ENCODE measurements at places on chromosomes 7 and 10.

GRCh38 chr7:17152721-17153120 lies 145.7 kb upstream of the AHR start:
- DNase-seq = no peak

- DNase-seq = no peak
Observed at GRCh38 chr10:132685101-132685891, 100.7 kb downstream of the NKX6-2 start.

GRCh38 chr7:55245271-55245723 lies 119.8 kb upstream of the LANCL2 start:
- DNase-seq = no peak

- no peak for DNase-seq
Observed at GRCh38 chr7:98297626-98298286, 16.3 kb downstream of the BRI3 start.

GRCh38 chr10:43259213-43259991 lies 7.5 kb downstream of the RASGEF1A start:
- DNase-seq = no peak

GRCh38 chr7:121936951-121937623 lies 64.1 kb downstream of the PTPRZ1 start:
- DNase-seq = no peak

DNA sequence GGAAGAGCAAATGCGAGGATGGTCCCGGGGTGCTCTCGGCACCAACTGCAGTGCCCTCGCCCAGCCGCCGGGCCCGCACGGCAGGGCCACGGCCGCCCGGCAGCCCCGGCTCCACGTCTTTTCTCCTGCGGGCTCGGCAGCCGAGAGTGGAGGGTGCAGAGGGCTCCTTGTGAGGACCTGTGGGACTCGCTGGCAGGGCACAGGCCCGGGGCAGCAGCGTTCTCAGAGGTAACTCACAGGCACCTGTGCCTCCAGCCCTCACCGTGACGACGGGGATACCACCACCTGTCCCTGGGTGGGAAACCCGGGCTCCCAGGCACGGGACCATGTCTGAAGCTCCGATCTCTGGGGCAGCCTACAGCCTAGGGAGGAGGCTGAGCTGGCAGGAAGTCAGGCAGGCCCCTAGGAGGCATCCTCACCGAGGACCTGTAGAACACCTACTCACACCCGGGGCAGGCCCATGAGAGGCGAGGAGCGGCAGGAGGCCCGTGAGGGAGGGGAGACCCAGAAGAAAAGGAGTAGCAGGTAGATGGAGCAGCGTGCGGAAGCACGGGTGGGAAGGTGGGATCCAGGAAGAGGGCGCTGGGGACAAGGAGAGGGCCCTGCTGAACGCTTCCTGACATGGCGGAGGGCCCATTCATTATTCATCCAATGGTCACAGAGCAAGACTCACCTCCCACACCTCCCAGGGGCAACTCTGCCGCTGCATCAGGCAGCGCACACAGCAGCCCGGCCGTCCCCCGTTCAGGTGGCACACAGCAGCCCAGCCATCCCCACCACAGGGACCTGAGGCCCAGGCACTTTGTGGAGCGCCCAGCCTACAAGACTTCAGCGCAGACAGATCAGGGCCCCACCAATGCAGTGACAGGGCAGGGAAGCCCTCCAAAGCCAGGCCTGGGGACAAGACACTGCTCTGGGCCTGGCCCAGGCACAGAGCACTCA lies 244.9 kb downstream of the MAD1L1 start:
- DNase-seq = no peak

DNA sequence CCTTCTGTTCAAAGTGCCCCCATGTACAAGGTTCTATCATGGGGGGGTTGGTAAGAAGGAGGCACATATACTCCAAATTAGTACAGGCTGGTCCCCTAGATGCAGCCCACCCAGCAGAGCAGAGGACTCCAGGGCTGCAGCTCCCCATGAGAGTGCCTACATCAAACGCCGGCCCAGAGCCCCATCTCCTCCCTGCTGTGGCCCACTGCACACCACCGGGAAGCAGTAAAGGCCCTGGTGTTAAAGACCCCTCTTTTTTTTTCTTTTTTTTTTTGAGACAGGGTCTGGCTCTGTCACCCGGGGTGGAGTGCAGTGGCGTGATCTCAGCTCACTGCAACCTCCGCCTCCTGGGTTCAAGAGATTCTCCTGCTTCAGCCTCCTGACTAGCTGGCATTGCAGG lies 47.4 kb downstream of the SH3PXD2A start:
- no peak for DNase-seq

GRCh38 chr7:28017372-28017771 lies 163.2 kb downstream of the JAZF1 start:
- no peak for DNase-seq

GRCh38 chr10:62916141-62916603 lies 100.0 kb upstream of the EGR2 start:
- DNase-seq = no peak

GRCh38 chr10:113858541-113858940 lies 4.1 kb downstream of the NHLRC2 start:
- DNase-seq = no peak

- DNase-seq = no peak
Observed at GRCh38 chr10:50538555-50539398, 85.0 kb downstream of the SGMS1 start.

GRCh38 chr7:90401989-90402388 lies 1.3 kb upstream of the CLDN12 start:
- no peak for DNase-seq

GRCh38 chr10:8439040-8439439 lies 384.6 kb downstream of the GATA3 start:
- no peak for DNase-seq

- no peak for DNase-seq
Observed at GRCh38 chr7:138170959-138171703, 94.9 kb downstream of the AKR1D1 start.
